ENCODE measurements at places on chromosomes 1 and 21.

DNA sequence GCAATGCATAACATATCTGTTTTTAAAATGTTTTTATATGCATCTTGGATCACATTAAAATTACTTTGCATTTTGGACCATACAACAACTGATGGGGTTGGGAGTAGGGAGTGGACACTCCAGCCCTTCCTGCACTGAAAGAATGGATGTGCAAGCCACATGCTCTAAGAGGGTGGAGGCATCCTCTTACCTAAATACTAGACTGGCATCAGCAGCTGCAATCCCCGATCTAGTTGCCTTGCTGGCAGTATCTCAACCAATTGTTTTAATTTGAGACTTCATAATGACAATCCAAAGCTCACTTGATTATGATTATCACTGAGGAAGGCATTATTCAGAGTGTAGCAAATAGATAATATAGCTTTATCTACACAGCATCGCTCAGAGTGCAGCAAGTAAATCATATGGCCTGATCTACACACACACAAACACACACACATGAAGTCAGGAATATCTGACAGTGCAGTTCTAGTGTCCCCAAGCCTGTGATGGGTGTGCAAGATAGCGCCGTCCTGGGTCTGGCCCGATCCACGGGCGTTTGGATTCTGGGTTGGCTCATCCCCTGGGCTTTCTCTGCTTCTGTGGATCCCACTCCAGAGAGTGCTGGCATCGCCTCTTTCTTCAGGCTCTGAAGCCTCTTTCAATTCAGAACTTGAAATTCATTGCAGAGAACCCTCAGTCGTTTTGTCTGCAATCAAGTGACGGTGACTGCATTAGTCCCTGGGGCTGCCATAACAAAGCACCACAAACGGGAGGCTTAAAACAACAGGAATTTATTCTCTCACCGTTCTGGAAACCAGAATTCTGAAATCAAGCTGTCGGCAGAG lies 181.3 kb downstream of the ETS2 start:
- no peak for DNase-seq

- DNase-seq, result no peak
Observed at GRCh38 chr1:186079084-186079684, 295.9 kb downstream of the TPR start.

GRCh38 chr1:94349853-94350252 lies 68.3 kb upstream of the ABCD3 start:
- no peak for DNase-seq

DNA sequence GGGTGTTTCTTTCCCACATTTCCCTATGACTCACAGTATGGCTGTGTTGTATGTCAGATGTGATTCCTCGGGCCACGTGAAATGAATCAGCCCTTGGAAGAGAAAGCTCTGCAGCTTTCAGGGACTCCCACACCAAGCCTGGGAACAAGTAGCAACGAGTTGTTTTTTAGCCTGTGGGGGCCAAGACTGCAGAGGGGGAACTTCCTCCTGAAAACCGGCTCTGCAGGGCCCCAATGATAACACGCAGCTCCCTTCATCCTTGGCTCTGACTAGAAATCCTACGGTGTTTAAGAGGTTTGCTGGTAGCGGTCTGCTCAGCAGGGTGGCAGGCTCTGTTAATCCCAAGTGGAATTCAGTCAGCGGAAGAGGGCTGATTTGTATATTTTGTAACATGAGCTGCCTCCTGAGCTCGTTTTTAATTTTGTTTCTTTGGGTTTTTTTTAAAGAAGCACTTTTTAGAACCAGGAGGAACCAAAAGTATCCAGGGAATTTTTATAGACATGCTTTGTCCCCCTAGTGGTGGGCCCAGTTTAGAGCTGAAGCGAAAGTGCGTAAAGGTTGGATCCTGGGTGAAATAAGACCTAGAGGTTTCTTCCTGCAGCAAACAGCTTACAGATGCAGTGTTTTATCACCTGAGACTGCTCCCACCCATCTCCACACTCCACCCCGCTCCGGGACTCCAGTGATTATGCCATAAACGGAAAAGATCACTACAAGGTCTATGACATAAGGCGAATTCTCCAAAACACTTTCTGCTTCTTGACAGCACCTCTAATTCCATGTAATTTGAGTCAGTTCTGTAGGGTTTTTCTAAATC lies 48.8 kb downstream of the LAMC2 start:
- DNase-seq, result peak; percentile 83

- no peak for DNase-seq
Observed at GRCh38 chr1:61480273-61480935, 244.5 kb downstream of the TM2D1 start.

Measured in foreskin melanocyte (primary cell).